RPMI7951 (cell line): ENCODE measurements at places on chromosomes 3 and 15.

DNA sequence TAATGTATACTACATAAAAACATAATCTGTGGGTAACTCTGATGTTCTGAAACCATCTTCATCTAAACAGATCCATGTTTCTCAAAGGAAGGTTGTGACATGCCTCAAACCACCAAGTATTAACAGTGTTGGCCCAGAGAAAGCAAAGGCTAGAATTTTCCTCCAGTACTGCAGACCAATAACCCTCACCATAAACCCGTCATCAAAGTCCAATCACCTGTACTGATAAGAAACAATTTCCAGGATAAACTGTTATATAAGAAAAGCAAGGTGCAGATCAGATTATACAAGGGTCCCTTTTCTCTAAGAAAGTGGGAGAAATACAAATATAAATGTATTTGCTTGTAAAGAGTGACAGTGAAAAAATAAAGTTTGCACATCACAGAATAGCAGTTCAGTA is 32.3 kb downstream of the TBC1D2B start:
- DNase-seq, result no peak

DNA sequence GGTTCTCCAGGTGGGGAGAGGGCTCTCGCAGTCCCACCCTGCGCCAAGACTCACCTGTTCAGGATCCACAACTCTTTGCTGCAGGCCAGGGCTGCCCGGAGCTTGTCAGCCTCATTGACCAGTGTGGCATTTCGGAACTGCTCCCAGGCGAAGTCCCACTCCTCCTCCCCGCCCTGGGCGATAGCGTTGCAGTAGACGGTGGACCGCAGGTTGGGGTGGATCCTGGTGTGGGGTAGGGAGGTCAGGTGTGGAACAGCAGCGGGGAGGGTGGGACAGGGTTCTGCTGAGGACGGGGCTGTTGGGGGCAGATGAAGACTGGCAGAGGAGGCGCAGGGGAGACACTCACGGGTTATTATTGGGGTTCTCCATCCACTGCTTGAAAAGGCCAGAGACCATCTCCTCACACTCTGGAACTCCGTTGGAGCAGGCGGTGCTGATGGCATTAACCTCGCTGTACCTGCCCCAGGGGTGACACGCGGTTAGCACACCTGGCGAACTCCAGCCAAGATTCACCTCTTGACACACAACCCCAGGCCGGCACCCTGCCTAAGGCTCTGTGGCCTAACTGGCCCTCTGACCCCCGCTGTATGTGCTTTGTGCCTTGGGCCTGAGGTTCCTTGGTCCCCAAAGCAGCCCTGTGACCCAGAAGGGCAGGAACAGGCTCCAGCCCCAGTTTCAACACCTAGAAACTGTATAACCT is 16.1 kb downstream of the MESP2 start:
- DNase-seq, result no peak

- DNase-seq, result no peak
Observed at GRCh38 chr15:45523166-45523460, 558 bp upstream of the SLC30A4 start.

- no peak for DNase-seq
Observed at GRCh38 chr3:124345845-124346244, 353.9 kb upstream of the ROPN1 start.

DNA sequence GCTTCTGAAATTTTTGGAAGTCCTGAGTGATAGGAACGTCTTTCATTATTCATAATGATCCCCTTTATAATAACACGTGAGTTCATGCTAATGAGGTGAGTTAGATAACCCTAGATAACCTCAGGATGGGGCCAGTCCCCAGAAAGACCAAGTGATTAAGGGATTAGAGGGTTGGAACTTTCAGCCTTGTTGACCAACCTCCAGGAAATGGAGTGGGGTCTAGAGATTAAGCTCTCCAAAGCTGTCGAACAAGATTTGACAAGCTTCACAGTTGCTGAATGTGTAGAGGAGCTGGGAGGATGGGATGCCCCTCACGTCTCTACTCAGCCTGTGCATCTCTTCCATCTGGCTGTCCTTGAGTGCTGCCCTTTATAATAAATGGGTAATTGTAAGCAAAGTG is 107.1 kb downstream of the ZMAT3 start:
- no peak for DNase-seq

DNA sequence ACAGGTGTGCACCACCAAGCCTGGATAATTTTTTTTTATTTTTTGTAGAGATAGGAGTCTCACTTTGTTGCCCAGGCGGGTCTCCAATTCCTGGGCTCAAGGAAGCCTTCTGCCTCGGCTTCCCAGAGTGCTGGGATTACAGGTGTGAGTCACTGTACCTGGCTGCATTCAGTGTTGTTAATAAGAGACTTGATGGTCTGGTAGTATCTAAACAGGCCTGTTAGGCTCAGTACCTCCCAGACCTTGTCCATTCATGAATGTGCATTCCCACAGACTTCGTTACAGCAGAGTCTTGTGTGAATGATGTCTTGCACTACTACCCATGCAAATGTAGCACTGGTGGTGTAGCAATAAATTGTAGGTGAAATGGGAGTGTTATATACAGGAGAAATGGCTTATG is 17.7 kb downstream of the CMTM8 start:
- no peak for DNase-seq

GRCh38 chr3:29773481-29773880 is 492.6 kb downstream of the RBMS3 start:
- DNase-seq, result no peak

- peak; percentile 92 for DNase-seq
Observed at GRCh38 chr3:178513546-178514380, 22.5 kb upstream of the KCNMB2 start.

DNA sequence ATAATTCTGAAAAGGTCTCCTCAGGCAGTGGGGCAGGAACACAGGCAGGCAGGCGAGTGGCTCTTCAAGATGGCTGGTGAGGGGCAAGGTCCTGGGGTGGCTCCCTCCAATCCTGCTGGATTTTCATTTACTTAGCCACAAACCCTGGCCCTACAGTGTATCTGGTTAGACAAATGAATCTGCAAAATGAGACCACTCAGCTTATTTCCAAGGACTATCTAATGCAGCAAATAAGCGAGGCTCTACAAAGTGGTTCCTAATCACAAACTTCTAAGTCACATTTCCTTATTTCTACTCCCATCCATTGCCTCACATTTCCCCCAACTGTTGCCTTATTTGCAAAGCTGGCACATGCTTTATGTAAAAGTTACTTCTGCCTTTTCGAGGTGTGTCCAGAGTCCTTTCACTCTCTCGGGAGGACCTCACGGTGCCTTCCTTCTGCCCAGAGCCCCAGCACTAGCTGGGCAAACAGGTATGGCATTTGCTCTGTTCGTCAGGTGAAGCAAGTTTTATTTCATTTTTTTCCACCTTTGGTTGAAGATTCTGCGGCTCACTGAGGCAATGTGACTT is 40.5 kb downstream of the CCDC12 start:
- no peak for DNase-seq

DNA sequence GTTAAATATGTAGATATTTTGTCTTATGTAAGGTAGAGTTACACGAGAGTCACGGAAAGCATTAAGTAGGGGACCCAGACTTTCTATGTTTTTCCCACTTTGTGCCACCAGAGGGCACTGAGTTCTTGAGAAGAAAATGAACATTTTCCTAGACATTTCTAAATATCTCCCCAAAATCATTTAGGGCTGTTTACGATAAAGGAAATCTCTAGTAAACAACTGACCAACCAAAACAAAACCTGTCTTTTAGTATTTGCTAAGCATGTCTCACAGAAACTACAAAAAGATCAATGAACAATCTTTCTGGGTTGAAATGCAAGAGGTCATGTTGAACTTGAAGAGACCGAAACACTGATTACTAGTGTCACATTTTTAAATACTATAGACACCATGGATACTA is 16.1 kb downstream of the POU1F1 start:
- DNase-seq, result peak; percentile 60

DNA sequence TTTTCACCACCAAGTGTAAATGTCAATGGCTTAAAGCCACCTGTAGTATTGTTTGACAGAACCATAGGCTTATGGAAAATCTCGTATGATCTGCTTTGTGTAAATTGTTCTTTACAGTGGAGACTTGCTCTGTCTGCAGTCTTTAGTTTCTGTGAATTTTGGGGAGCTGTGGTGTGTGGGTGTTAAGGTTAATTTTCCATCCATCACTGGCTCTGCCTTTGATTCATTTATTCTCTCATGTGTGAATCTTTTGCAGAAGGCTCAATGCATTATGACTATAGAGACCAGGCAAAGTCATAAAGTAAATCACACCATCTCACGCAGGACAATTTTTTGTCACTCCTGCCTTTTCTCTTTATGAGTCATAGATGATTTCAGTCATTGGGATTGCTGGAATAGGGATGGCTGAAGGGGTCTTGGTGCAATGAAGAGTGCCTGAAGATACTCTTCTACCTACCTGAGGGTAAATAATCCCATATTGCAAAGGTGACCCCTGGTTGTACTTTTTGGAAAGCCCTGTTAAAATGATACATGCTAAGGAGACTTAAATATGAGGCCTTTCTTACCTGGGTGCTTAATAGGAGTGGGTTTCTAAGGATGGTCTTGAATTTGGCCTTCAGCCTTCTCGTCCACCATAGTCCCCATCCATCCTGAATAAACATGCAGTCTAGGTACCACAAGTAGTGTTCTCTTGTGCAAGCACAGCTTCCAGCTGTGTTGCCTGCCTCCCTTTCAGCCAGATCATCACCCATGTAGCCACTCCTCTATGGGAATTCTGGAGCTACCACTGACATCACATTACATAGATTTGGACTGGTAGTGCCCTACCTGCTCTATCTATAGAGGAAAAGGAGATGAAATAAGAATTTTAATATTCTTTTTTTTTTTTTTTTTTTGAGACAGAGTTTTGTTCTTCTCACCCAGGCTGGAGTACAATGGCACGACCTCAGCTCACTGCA is 14.3 kb downstream of the TGFBR2 start:
- DNase-seq, result no peak

GRCh38 chr3:58568572-58569286 is 8.5 kb downstream of the FAM107A start:
- peak; percentile 60 for DNase-seq

GRCh38 chr3:185786956-185787877 is 37.6 kb downstream of the IGF2BP2 start:
- no peak for DNase-seq

- DNase-seq, result peak; percentile 86
Observed at GRCh38 chr3:14434126-14434497, 31.7 kb downstream of the SLC6A6 start.

DNA sequence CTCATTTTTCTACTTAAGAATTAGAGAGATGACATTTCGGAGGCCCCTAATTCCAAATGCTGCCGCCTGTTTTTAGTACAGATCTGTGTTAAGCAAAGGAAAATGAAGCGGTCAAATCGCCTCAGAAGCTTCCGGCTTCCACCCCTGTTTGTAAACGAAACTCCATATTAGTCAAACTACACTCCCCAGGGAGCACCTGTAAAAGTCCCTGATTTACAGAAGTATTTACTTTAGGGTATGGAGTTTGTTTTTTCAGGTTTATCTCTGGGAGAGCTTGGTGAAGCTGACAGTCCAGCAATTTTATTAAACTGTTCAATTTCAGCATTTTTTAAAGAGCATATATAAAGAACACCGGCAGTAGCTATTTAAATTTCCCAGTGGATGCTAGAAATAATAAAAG is 319.8 kb downstream of the FHIT start:
- DNase-seq, result no peak

DNA sequence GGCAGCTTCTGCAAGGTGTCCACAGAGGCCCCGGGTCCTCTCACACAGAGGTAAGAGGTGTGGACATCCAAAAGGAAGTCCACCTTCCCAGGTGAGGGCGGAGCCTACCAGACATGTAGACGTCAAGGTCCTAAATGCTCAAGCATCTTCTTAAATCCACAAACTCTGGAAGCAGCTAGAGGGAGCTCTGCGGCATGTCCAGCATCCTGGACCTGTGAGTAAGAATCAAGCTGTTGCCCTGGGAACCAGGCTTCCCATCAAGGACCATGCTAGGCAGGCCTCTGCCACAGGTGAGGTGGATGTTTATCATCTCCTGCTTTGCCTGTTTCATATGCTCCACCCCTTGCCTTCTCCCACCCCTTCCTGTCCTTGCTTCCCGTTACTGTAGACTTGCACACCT is 368.2 kb downstream of the GABRG3 start:
- no peak for DNase-seq

DNA sequence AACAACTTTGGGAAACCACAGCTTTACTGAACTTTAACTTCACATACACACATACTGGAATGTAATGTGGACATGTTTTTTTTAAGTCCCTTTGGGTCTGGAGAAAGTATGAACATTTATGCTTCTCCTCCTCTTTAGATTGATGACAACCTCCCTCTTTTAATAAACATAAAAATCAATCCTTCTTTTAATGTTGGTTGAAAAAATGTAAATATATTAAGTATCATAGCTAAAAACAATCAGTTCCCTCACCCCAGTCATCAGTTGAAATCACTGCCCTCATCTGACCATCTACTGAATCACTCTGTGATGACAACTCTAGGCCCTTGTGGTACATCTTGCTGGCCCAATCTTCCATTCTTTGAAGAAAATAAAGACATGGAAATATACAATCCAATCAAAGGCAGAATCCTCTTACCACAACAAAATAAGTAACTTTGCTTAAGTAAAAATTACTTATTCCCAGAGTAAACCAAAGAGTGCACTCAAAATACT is 6.4 kb downstream of the AAGAB start:
- DNase-seq, result no peak

- peak; percentile 36 for DNase-seq
Observed at GRCh38 chr3:191385101-191385500, 54.8 kb upstream of the UTS2B start.

- no peak for DNase-seq
Observed at GRCh38 chr15:77538793-77539497, 93.8 kb downstream of the LINGO1 start.

GRCh38 chr15:74291101-74292071 is 55.3 kb downstream of the CCDC33 start:
- DNase-seq, result peak; percentile 82

GRCh38 chr15:32659340-32660155 is 18.0 kb downstream of the SCG5 start:
- DNase-seq, result peak; percentile 84

GRCh38 chr3:10532939-10533736 is 27.8 kb upstream of the ATP2B2 start:
- DNase-seq, result no peak

DNA sequence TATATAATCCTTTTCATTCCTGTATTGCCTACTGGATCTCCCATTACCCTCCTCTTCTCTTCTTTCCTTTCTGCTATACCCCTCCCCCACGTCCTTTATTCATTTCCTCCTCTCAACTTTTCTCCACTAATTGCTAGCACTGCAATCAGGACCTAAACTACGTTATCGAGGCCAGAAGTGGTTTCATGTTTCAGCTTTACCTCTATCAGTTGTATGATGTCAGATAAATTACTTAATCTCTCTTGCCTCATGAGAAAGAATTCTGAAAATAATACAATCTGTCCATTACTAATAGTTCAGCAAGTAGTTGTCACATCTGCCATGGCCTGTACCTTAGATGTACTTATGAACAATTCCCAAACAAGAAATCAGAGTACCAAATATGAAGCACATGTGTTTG is 10.6 kb downstream of the POPDC2 start:
- no peak for DNase-seq

DNA sequence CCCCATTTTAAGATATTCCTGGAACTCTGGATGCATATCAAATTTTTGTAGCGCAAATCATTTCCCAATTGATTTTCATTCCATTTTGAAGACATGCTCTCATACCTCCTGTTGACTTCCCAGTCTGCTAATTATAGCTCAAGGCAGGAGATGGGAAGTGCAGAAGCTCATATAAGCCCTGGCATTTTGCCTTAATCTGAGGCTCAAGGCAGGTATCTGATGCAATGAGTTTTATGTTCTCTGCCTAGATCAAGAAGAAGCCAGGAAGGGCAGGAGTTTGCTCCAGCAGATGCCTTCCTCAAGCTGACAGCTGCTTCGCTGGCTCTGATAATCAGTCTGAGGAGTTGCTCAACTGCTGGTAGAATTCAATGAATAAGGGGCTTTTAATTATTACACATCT is 65.6 kb upstream of the NEDD4 start:
- DNase-seq, result no peak
